Gastroesophageal sphincter (tissue), 4 donors: ENCODE measurements at places on chromosomes 6 and 20.

DNA sequence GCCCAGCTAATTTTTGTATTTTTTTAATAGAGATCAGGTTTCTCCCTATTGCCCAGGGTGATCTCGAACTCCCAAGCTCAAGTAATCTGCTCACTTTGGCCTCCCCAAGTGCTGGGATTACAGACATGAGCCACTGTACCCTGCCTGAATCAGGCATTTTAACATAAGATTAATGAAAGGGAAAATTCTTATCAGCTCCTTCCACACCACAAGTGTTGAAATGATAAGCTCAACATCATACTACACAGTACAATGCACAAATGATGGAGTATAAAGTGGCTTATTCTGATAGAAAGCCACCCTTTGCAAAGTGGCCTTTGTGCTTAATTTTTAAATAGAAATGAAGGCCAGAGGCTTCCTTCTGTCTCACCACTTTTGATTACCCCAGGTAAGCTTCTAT is 71.3 kb upstream of the MCHR2 start:
- no peaks in the 10 kb centered on the region for H3K36me3 ChIP-seq
- no peak overlapping the region for H3K4me3 ChIP-seq
- no peak overlapping the region for H3K27ac ChIP-seq
- ATAC-seq, result no peak
- H3K4me1 ChIP-seq, result no peaks in the 10 kb centered on the region

DNA sequence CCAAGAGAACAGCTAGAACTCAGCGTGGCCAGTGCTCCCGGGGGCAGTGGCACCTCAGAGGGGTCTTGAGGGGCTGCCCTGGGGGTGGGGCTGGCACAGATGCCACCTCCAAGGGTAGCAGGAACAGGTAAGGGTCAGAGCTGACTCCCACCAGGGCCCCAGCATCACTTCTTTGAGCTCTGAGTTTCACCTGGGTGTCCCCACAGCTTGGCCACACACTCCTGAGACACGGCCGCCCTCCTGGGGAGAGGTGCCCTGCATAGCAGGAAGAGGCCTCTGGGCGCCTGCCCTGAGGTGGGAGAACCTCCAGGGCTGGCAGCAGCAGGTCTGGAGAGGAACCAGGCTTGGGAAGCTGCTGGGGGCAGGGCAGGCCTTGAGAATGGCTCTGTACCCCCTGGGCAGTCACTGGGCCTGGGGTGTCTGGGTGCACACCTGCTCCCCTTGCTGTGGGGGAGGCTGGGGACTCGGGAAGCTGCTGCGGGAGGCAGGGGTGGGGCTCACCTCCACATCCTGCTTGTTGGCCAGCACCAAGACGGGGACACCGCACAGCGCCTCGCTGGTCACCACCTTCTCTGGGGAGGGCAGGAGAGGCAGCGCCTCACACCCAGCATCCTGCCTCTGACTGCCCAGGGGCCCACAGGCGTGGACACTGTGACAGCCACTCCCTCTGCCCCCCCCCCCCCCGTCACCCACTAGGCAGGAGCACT is 5.0 kb downstream of the TNFRSF6B start:
- ATAC-seq, result no peak
- no peak overlapping the region for H3K27ac ChIP-seq
- no peaks in the 10 kb centered on the region for H3K4me1 ChIP-seq
- no peak overlapping the region for H3K4me3 ChIP-seq
- H3K36me3 ChIP-seq, result no peaks in the 10 kb centered on the region

DNA sequence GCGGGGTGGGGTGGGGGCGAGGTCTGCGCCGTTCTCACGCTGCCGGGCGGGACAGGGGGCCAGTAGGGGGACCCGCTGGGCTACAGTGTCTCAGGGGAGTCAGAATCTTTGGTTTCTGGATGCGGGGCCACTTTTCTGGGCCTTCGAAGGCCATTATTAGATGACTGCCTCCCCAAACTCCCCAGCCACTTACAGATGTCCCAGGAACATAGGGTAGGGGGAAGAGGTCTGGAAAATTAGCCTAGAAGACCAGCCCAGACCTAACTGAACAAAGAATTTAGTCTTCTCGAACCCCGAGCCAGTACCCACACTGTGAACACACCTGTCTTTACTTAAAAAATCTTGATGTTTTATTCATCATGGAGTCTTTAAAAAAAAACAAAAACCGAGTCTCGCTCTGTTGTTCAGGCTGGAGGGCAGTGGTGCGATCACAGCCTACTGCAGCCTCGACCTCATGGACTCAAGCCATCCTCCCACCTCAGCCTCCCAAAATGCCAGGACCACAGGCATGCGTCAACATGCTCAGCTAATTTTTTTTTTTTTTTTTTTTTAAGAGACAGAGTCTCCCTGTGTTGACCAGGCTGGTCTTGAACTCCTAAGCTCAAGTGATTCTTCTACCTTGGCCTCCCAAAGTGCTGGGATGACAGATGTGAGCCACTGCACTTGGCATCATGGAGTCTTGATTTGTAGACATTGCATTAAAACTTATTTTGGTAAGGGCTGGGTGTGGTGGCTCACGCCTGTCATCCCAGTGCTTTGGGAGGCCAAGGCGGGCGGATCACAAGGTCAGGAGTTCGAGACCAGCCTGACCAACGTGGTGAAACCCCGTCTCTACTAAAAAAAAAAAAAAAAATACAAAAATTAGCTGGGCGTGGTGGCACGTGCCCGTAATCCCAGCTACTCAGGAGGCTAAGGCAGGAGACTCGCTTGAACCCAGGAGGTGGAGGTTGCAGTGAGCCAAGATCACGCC is 3.3 kb upstream of the SLC29A1 start:
- no peak for ATAC-seq
- peak overlapping the region; percentile 99 for H3K27ac ChIP-seq
- H3K36me3 ChIP-seq, result no peaks in the 10 kb centered on the region
- no peaks in the 10 kb centered on the region for H3K27me3 ChIP-seq

DNA sequence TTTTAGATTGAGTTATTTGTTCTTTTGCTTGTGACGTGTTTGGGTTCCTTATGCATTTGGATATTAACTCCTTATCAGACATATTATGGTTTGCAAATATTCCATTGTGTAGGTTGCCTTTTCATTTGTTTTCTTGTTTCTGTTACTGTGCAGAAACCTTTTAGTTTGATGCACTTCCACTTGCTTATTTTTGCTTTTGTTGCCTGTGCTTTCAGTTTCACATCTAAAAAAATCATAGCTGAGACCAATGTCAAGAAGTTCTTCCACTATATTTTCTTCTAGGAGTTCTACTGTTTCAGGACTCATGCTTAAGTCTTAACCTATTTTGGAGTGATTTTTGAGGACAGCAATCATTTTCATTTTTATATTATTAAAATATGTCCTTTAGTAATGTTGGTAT is 113.5 kb downstream of the EPM2A start:
- no peak for ATAC-seq
- H3K36me3 ChIP-seq, result no peaks in the 10 kb centered on the region
- no peak overlapping the region for H3K4me3 ChIP-seq
- H3K27ac ChIP-seq, result no peak overlapping the region

DNA sequence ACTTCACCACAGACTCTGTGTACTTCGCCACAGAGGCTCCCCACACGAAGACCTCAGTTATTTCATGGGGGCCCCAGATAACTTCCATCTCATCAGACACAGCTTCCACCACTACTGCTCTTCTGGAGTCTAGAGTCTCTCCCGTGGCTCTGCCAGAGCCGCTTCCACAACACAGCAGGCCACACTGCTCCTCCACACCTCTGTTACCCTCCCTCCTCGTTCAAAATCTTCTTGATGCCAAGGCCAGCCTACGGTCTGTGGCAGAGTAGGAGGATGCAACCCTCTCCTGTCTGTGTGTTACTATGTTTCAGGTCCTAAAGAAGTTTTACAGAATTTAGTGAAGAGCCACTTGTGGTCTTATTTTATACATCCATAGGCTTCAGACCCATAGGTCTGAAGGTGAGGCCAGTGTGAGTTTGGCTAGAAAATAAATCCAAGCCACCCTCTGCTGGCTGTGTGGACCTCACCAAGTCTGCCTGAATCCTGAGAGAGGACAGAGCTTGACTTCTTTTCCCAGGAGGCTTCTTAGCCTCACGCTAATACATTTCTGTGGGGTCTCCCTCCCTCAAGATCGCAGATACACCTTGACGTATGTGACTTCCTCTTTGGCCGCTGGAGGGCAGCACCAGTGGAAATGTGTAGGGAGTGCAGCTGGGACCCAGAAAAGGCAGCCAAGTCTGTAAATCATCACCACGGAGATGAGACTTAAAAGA is 197.7 kb downstream of the FAXC start:
- no peaks in the 10 kb centered on the region for H3K27me3 ChIP-seq
- no peak overlapping the region for H3K4me3 ChIP-seq
- no peaks in the 10 kb centered on the region for H3K4me1 ChIP-seq
- no peak for ATAC-seq
- no peak overlapping the region for H3K27ac ChIP-seq
- no peaks in the 10 kb centered on the region for H3K36me3 ChIP-seq
